Cortex of kidney (tissue), 1 donor: ENCODE measurements at places on chromosomes 4 and X.

DNA sequence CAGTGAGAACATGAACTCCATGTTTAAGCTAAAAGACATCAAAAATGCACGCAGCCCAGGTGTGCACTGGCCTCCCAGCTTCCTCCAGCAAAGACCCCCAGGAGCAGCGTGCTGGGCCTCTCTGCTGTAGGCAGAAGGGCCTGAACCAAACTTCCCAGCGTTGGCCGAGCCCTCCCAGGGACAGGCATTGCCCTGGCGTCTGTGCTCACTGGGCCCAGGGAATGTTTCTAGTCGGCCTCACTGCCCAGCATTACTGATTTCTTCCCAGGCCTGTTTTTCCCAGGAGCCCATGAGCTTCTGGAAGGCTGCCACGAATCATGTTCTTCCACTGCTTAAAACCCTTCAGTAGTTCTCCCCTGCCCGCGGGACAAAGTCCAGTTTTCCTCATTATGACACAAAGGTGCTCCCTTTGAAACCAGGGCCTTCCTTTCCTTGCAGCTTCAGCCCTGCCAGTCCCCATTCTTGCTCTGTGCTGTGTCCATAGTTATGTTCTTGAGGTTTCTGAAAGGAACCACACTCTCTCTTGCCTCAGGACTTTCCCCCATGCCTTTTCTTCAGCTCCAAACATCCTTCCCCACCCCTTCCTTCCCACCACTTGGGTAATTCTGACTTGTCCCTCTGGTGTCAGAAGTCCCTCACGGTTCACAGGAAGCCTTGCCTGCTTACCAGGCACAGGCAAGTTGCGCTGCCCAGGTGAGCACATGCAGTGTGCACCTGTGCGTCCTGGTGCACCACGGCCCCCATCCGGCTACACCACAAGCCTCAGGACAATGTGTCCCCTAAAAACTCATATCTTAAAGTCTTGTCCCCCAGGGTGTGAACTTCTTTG lies 93.4 kb upstream of the ENPP6 start:
- DNase-seq: no peak

GRCh38 chrX:18725310-18725943 lies 18.0 kb downstream of the PPEF1 start:
- DNase-seq: no peak

DNA sequence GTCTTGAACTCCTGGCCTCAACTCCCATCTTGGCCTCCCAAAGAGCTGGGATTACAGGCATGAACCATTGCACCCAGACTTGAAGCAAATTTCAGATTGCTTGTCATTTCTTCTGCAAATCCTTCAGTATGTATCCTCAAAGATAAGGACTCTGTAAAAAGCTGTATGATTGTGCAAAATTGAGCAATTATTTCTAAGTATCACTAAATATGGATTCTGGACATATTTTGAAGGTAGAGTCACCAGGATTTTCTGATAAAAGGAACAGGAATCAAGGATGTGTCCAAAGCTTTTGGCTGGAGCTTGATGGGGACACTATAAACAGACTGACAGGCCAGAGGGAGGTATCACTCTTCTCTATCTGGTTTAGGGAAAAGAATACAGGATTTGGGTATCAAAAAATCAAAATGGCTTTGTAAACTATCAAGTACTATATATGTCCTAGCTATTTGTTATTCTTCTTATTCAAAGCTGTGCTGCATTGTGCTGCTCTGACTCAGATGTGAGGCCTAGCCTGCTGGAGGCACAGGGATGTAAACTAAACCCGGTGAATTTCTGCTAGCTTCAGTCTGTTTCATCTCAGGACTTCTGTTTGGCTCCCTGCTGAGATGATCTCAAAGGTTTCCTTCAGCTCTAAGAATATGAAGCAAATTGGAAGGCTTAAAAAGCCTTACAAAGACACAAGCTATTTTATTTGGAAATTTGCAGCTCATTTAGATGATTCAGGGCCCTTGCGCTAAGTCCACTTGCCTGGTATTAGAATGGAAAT lies 8.3 kb downstream of the RPS4X start:
- no peak for DNase-seq

- no peak for DNase-seq
Measured at GRCh38 chr4:105710012-105710600, 1.5 kb downstream of the GSTCD start.

- DNase-seq: no peak
Measured at GRCh38 chr4:40846532-40846931, 96.8 kb downstream of the NSUN7 start.

- DNase-seq: no peak
Measured at GRCh38 chr4:4985844-4986243, 33.4 kb downstream of the CYTL1 start.

DNA sequence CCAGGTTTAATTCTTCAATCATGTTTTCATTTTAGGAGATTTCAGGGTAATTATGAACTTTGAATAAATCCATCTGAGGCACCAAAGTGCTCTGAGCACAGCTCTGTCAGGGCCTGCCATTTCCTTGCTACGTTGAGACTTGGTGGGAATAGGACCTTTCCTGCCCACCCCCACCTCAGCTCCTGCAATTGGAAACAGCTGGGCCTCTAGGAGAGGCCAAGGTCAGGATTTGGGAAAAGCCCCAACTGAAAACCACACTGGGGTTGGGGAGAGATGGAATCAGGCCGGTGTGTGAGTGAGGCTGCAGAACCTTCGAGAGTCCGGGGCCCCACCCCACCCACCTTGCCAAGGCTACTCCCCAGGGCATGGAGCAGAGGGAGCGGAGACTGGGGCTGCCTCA lies 212.7 kb upstream of the BCOR start:
- DNase-seq: no peak

- no peak for DNase-seq
Measured at GRCh38 chr4:6324999-6325787, 55.5 kb downstream of the WFS1 start.

DNA sequence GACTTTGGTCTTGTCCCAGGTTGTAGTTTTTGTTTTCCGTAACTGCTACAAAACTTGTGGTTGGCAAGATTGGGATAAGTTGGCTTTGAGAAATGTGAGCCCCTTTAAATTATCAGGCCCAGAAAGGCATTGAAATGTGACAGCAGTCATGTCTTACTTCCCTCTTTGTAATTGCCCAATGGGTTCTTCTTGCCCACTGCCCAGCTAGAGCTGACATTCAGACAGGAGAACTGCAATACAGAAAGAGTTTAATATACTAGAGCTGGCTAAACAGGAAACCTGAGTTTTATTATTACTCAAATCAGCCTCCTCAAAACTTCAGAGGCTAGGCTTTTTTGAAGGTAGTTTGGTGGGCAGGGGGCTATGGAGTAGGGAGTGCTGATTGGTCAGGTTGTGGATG lies 288.3 kb downstream of the ZNF674 start:
- no peak for DNase-seq

GRCh38 chr4:165783626-165784025 lies 89.4 kb upstream of the TLL1 start:
- DNase-seq: no peak

- DNase-seq: no peak
Measured at GRCh38 chr4:6280365-6280996, 10.8 kb downstream of the WFS1 start.

DNA sequence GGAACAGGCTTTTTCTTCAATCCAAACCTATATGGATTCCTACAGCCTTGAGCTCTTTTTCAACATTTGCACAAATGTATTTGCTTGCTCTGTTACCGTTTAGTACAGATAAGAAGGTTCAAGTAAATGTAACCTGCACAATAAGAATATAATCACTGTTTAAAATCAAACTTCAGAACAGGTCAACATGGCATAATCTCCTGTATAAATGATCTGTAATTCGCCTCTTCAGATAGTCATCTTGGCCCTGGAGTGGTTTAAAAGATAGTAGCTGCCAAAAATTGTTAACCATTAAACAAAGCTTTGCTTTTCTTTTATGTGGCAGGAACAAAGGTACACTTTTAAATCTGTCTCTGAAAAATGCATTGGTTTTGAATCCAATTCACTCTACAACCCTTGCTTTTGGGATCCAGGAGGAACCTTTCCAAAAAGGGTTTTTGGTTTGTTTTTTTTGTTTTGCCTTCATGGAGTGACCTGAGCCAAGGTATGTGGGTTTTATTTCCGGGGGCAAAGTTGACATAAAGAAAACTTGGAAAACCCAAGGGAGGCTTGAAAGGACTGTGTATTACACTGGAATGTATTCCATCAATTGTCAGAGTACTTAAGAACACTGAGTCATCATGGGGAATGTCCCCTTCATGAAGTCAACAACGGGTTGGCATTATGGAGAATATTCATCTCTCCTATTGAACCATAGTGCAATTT lies 210.4 kb upstream of the HCCS start:
- no peak for DNase-seq

DNA sequence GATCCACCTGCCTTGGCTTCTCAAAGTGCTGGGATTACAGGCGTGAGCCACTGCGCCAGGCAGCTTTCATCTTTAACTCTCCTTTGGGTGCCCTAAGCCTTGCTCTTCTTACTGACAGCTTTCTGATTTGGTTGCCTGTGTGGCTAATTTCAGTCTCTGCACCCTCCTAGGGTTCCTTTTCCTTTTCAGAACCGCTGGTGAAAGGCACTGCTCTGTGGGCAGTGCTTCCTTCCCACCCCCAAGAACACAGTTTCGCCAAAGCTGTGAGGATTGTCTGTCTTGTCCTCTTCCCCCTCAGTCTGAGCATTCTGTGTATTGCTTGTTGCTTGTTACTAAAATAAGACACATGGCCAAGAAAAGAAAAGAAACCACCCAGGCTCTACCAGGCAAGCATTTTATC lies 101.4 kb upstream of the FRMPD3 start:
- no peak for DNase-seq

- no peak for DNase-seq
Measured at GRCh38 chrX:120839491-120839890, 36.2 kb downstream of the CT47B1 start.

DNA sequence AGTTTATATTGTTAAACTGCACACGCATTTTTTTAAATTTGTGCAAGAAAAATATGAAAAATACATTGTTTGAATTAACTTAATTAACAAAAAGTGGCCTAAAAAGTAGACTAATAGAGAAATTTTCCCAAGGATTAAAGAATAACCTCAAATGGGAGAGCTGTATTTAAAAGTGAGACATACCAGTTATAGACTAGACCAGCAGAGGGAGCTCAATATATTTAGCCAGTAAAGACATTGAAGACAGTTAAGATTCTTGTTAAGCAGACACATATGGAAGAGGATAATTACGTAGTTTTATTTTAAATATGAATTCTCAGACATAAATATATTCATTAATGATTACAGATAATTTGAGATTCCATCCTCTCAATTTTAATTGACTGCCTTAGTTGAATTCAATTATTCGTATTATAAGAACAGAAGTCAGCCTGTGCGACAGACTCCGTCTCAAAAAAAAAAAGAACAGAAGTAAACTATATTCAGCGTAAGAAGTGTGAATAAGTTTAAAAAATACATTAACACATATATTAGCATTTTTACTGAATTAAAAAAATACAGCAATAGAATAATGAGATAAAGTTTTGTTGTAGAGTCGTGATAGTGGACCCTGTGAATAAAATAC lies 64.8 kb downstream of the GLRA3 start:
- DNase-seq: no peak

GRCh38 chr4:86976801-86977485 lies 42.1 kb downstream of the AFF1 start:
- DNase-seq: no peak

- DNase-seq: no peak
Measured at GRCh38 chrX:70970482-70970995, 39.6 kb upstream of the SLC7A3 start.

GRCh38 chr4:7765666-7766065 lies 174.0 kb downstream of the AFAP1 start:
- DNase-seq: no peak

DNA sequence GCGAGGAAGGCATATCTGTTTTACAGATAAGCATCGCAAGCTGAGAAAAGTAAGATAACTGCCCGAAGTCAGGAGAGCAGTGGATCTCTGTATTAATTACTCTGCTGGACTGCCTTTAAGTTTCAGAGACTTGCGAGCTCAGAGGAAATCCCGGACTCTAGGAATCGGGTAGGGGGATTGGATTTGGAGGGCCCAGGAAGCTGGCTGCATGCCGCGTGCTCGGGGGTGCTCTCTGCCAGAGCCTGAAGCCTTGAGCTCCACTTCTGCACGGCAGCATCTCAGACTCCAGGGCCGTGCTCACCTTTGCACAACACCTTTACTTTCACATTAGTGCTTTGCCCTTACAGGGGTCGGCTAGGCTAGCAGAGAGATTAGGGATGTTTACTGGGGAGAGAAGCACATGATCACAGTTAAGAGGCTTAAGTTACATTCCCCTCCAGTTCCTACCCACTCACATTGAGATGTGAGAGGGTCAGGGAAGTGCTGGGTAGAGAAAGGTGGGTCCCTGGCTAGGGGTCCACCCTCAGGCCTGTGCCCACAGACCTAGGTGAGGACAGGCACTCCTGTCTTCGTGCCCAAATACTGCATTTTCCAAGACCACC lies 57.0 kb downstream of the TRIML1 start:
- no peak for DNase-seq

GRCh38 chr4:118112117-118113046 lies 78.1 kb downstream of the NDST3 start:
- DNase-seq: no peak

DNA sequence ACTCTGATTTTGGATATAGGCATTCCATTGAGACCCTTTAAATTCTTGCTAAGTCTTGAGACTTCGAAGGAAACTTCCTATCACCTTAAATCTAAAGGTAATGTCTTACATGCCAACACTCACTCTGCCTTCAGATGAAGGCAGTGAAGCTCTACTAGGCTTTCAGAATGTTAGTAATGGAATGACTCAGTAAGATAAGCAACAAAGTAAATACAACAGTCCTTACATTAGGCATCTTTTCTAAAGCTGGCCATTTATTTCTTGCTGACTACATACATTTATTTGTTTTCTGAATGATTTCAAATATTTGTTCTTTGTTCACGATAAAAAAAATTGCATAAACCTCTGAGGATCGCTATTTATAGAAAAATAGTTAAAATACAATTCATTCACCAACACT lies 43.5 kb downstream of the ASIC5 start:
- no peak for DNase-seq

DNA sequence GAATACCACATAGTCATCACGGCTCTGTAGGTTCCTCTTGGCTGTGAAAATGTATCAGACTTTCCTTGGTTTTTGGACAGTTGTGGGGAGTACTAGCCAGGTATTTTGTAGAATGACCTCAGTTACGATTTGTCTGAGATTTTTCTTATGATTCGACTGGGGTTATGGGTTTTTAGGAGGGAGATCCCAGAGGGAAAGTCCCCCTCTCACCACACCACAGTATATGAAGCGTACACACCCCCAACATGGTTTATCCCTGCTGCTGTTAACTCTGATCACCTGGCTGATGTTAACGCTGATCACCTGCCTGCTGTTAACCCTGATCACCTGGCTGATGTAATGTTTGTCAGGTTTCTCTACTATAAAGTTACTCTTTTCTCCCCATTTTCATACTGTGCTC lies 72.6 kb downstream of the ANAPC4 start:
- no peak for DNase-seq

- no peak for DNase-seq
Measured at GRCh38 chrX:134528960-134529359, 69.0 kb downstream of the HPRT1 start.

- DNase-seq: no peak
Measured at GRCh38 chr4:162523171-162523570, 359.4 kb upstream of the FSTL5 start.
